ENCODE measurements at places on chromosomes 7 and 10. TPM values are rescaled to one million over a fixed set of nuclear protein-coding genes. Genes with fewer than 3 reads are reported as not detected.

The PNLIPRP2 gene
- 0.19 TPM for polyA plus RNA-seq

The RAPGEF5 gene
- 7.1 TPM for polyA plus RNA-seq

The VSTM2A gene
- 0.79 TPM for polyA plus RNA-seq

The EPO gene
- polyA plus RNA-seq: 0.97 TPM

The MYOF gene
- polyA plus RNA-seq: 0.45 TPM

The ELMO1 gene
- 6.7 TPM for polyA plus RNA-seq

The KIAA1217 gene
- polyA plus RNA-seq: 6.0 TPM

The CYP3A7 gene
- polyA plus RNA-seq: 0.19 TPM

The LAMB1 gene
- 53.5 TPM for polyA plus RNA-seq

The MMP21 gene
- polyA plus RNA-seq: 0.10 TPM

All from GM23338 (cell line).